ENCODE measurements at places on chromosomes 3 and 15.

GRCh38 chr3:180229113-180229512 is 192.4 kb upstream of the PEX5L start:
- DNase-seq = peak; percentile 27

GRCh38 chr3:25652921-25653320 is 11.8 kb downstream of the TOP2B start:
- no peak for DNase-seq

DNA sequence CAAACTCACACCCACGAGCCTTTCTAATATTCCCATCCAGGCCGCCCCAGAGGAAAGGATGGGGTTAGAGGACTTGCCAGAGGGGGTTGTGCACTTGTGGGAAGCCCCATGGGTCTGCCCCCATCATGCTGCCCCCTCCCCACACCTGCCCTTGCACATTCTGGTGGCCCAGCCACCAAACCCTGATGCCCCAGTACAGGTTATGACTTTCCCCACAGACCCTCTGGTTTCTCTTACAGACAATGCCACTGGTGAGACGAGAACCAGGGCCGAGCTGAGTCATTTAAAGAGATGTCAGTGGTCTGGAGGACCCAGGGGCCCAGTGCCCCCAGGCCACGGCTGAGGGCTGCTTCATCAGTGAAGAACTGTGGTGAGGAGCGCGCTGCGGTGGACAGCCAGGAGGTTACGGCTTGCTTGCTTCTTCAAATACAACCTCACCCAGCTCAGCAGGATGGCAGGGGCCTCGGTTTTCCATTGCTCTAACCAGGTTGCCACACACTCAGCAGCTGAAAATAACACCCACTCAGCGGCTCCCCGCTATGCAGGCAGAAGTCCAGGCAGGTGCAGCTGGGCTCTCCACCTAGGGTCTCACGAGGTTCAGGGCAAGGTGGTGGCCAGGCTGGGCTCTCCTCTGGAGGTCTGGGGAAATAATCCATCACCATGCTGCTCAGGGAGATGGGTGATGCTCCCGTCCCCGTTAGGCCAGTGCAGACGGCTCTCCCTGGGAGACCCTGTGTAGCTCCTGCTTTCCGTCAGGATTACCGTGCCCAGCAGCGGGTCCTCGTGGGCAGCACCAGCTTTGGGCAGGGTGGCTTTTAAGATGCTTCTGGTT is 13.8 kb upstream of the SNRPA1 start:
- no peak for DNase-seq

- DNase-seq = no peak
Observed at GRCh38 chr3:120057626-120058025, 36.6 kb downstream of the GSK3B start.

DNA sequence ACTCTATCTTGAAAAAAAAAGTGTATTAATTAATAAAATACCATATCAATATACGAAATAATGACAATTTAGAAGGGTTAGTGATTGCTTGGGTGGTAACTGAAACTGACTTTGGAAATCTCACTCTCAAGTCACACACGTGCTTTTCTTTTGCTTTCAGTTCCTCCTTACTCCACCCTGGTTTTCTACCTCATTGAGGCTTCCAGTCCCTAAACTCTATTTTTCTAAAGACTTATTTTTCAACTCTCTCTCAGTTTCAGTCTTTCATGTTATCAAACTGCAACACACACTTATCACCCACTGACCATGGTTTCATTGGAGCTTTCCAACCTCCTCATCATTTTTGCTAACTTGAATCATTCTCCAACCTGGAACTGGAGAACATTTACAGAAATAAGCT is 23.5 kb downstream of the IL12A start:
- no peak for DNase-seq

GRCh38 chr3:69612791-69613190 is 126.5 kb upstream of the MITF start:
- DNase-seq = no peak

- DNase-seq = no peak
Observed at GRCh38 chr3:85627932-85628331, 669.1 kb downstream of the CADM2 start.

GRCh38 chr3:148643389-148643840 is 54.3 kb upstream of the AGTR1 start:
- no peak for DNase-seq

DNA sequence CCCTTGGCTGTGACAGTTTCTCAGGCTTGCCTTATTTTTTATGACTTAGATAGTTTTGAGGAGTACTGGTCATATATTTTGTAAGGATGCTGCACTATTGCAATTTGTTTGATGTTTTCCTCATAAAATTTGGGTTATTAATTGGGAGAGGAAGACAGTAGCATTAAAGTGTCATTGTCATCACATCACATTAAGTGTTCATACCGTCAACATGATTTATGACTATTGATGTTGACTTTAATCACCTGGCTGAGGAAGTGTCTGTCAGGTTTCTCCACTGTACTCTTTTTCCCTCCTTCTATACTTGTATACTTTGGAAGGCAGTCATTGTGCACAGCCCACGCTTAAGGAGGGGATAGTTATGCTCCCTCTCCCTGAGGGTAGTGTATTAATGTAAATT is 26.9 kb downstream of the TRIM69 start:
- no peak for DNase-seq

DNA sequence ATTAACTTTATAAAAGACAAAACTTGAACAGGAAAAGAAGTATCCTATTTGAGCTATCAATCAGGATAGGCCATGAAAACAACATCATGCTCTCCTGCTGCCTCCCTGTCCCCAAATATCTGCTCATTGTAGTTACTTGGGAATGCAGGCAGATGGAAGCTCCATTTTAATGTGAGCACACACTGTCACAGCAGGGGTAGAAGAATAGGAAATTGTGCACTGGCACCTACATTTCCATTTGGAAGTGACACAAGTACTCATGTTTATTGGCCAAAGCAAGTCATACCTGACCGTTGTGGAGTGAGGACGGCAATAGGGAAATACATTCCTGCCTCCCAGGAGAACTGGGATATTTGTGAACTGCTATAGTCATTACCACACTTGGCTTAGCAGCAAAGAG is 52.4 kb downstream of the ASTE1 start:
- DNase-seq = no peak

DNA sequence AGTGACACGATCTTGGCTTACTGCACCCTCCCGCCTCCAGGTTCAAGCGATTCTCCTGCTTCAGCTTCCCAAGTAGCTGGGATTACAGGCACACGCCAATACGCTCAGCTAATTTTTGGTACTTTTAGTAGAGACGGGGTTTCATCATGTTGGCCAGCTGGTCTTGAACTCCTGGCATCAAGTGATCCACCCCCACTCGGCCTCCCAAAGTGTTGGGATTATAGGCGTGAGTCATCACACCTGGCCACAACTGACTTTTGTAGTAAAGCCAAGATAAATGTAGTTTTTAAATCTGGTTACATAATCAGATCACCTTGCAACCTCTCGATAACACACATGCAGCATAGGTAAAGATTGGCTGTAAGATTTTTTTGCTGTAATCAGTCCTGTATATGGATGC is 657.5 kb upstream of the DPPA4 start:
- DNase-seq = peak; percentile 50

GRCh38 chr15:69357773-69358771 is 56.1 kb upstream of the KIF23 start:
- no peak for DNase-seq
